ENCODE measurements at places on chromosomes 5 and 9.

DNA sequence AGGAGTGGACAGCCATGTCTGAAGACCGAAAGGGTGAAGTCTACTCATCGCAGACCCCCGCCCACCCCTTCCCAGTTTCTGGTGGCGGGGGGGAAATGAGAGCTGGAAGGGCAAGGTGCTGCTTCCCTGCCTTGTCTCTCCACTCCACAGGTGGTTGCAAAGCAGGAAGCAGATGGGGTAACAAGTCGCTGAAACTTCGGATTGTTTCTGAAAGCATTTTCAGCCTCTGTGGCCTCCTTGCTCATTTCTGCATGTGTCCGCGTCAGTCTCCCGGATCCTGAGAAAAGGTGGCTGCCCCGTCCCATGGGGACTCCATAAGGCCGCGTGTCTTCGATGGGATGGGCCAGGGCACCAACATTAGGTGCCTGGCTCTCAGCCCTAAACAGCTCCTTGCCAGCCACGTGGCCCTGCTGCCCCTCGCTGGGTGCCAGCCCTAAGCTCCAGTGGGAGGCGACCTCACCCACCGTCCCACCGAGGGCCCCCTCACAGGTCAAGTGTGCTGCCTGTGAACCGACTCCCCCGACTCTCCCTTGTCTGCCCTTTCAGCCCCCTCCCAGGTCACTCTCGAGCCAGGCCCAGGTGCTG is 971 bp downstream of the PHYKPL start:
- no peak for DNase-seq

GRCh38 chr5:171205375-171205774 is 103.7 kb upstream of the TLX3 start:
- no peak for DNase-seq

DNA sequence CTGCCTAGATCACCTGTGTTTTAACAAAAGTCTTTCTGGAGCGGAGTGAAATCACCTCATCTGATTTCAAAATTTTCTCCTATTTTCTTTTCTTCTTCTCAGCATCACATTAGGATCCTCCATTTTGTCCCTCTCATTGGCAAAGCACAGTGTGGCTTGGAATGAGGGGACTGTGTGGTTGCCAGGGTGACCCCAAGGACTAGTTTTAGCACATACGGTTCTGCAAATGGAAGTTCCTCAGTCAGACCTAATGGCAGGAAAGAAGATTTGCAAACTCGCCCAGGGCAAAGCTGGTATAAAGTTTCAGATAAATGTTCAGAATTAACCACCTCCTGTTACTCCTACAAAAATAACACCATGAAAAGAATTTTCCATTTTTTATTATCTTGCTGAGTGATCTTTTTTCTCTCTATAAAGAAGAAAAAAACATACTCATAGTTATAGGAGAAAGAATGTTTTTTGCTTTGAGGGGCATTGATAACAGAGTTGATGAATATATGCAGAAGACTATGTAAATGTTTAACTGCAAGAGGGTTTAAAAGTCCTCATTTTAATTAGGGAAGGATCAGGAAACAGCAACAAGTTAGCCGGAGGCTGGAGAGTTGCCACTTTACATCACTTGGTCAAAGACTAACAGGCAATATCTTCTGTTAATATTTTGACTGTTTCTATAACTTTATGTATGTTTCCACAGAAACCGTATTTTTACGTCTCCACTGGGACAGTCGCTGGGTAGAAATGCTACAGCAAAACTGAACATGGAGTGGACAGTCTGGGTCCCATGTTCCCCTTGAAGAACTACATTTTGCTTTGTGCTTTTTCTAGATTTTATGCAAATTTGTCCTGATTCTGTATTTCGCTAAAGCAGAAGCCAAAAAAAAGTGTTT is 257.8 kb downstream of the NR2F1-AS1 start:
- no peak for DNase-seq

GRCh38 chr9:115495052-115495635 is 377.2 kb upstream of the TNC start:
- DNase-seq, result no peak

- DNase-seq, result no peak
Observed at GRCh38 chr5:83744821-83745220, 24.2 kb upstream of the HAPLN1 start.

DNA sequence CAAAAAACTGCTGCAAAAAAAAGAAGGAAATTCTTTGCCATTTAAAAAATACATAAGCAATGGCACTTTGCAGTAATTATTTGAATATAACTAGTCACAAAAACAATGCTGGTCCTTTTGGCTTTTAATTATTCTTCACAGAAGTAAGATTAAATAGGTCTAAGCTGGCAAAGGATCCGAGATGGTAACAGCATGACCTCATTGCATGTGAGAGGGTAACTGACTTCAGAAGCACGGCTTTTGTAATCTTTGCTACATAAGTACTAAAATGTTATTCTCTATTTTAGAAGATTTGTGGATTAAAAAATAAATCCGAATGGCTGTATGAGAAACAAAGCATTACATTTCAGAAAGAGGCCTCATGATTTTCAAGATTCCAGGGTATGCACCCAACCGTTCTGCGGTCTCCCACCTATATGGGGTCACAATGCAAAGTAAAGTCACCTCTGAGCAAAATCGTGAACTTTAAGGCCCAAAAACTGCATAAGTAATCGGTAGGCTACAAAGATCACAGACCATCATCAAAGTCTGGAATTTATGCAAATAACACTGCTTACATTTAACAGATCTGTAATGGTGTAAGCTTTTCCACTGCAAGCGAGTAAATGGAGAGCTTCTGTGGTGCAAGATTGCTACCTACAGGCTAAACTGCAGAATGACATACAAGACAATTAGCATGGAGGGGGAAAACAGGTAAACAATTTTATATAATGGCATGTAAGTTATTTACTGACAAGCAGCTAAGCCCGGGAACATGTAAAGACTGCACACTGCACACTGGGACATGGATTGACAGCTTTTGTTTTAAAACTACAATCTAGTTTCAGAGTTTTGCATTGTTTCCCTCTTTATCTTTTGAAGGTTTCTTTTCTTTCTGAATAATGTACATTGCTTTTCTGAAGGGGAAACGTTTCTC is 231.6 kb downstream of the SLF1 start:
- peak; percentile 35 for DNase-seq

- no peak for DNase-seq
Observed at GRCh38 chr5:139611703-139612584, 36.2 kb upstream of the CXXC5 start.

DNA sequence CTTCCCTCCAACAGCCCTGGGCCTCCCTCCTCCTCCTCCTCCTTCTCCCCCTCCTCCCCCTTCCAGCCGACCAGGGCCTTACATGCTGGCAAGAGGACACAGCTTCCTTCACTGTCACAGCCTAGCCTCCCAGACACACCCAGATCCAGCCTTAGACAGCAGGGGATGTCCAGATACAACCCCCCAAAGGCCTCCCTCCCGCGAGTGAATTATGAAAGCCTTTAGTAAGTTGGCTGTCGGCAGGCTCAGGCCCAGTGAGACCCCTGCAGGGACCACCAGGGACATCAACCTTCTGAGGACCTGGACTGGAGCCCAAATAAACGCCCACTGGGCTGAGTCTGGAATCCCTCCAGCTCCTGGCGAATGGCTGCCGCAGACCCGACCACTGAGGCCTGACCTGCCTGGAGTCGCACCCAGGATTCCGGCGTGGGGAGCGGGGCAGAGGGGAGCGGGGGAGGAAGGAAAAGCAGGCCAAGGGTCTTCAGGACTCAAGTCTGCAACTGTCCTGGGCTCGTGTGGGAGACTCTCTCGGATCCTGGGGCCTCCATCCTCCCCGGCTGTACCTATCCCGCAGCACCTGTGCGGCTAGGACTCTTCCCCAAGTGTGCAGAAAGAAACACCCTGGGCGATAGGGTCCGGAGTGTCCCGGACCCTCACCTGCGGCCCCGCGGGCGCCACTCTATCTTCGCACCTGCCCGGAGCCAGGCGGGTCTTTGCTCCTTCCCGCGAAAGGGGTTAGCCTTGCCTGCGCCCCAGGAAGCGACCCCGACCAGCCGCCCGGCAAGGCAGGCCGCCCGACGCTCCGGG is 705 bp downstream of the SEPTIN8 start:
- DNase-seq, result no peak

GRCh38 chr5:176381423-176381822 is 7.0 kb downstream of the NOP16 start:
- DNase-seq, result no peak

GRCh38 chr5:96335873-96336272 is 97.2 kb downstream of the PCSK1 start:
- no peak for DNase-seq

DNA sequence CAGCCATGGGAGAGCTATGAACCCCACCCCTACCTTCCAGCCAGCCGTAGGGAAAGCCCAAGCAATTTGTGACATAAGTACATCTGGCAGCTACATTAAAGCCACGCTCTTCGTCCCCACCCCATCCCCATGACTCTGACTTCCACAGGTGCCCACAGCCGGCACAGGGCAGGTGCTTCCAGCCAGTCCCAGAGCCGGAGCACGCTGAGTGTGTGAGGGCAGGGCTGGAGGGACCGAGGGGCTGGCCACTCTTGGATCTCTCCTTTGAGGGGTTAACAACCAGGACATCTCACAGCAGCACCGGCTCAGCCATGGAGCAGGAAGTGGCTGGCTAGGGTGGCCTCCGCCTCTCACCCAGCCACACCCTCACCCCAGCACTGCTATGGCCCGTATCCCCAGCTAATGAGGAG is 2.4 kb upstream of the FAM78A start:
- DNase-seq, result no peak

DNA sequence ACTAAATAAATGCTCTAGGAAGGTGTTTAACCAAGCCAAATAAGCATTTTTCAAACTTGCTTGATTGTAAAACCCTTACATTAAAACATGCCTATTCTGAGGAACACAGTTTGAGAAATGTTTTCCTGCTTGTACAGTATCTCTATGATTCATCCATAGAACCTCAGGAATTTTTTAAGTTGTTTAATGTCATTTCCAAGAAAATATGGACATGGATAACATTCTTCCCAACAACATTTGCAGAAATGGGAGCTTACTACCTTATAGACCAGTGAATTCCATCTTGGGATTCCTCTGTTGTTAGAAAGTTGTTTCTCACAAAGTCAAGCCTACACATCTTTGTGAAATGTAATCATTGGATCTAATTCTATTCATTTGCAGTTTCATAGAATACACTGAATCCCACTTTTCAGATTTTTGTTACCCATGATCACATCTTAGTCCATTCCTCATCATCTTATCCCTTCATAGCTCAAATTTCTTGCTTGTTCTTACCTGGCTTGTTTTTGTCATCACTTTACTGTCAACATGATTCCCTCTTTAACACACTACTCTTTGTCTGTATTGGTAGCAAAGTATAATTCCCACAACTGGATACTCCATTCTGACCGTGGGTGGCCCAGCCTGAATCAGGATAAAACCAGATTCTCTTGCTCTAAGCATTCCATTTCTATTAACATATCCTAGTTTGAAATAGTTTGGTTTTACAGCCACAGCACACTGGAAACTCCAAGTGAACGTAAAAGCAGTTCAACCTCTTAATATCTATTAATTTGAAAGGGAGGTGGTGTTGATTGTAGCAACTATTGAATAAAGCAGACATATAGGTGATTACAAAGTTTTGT is 49.4 kb upstream of the PAPPA start:
- DNase-seq, result no peak

DNA sequence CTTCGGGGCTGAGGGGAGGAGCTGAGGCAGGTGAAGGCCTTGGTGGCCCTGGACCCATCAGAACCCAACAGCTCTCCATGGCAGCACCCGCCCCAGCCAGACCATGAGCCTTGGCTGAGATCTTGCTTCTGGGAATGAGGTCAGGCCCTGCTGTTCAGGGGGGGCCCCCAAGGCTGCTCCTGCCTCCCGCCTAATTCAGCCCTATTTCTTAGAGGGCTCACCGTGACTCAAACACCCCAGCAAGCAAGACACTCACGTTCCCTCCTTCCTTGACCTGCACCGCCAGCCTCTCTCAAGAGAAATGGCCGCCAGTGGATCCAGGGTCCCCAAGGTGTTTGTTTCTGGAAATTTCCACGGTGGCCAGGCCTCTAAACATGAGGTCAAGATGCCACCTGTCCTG is 61.4 kb upstream of the PPP1R26 start:
- DNase-seq, result no peak

DNA sequence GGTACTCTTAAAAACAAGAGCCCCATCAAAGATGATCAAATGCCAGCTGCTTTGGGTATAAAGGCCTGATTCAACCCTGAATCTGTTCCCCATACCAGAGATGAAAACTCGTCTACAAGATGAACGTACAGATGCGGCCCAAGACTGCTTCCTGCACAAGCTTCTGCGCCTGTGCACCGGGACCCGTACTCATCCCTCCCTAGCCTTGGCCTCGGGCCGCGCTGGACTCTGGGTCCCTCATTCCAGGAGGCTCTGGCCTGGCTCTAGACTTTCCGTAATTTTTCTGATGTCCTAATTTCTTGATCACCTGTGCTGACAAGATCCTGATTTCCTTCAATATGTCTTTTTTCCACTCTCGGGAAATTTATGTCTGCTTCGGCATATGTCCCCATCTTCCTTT is 612.3 kb downstream of the BNC2 start:
- no peak for DNase-seq

GRCh38 chr5:27129926-27130325 is 91.5 kb upstream of the CDH9 start:
- DNase-seq, result no peak

DNA sequence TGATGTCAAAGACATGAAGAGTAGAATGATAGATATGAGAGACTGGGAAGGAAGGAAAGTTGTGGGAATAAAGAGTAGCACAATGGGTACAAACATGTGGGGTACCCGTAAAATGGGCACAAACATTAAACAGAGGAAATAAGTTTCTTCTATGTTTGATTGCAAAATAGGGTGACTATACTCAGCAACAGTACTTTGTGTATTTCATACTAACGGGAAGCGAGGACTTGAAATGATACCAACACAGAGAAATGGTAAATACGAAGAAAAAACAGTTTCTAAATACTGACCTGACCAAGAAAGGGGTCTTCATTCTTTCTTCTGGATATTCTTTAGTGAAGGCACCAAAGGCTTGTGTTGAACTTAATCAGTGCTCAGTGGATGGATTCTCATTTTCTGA is 31.1 kb downstream of the ATP6V0E1 start:
- DNase-seq, result no peak

GRCh38 chr5:80069918-80070318 is 34.8 kb downstream of the THBS4 start:
- no peak for DNase-seq

GRCh38 chr9:125977223-125977622 is 230.1 kb downstream of the PBX3 start:
- no peak for DNase-seq

DNA sequence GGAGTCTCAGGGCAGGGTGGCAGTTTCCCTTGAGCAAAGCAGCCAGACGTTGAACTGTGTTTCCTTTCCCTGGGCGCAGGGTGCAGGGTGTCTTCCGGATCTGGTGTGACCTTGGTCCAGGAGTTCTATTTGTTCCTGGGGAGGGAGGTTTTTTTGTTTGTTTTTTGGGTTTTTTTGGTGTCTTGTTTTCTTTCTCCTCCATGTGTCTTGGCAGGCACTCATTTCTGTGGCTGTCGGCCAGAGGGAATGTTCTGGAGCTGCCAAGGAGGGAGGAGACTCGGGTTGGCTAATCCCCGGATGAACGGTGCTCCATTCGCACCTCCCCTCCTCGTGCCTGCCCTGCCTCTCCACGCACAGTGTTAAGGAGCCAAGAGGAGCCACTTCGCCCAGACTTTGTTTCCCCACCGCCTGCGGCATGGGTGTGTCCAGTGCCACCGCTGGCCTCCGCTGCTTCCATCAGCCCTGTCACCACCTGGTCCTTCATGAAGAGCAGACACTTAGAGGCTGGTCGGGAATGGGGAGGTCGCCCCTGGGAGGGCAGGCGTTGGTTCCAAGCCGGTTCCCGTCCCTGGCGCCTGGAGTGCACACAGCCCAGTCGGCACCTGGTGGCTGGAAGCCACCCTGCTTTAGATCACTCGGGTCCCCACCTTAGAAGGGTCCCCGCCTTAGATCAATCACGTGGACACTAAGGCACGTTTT is 3.5 kb upstream of the PHYHD1 start:
- DNase-seq, result no peak

- DNase-seq, result no peak
Observed at GRCh38 chr5:35052838-35053237, 5.1 kb upstream of the AGXT2 start.
